ENCODE measurements at places on chromosomes 13 and 19.
A peak's percentile ranks its signal among the peaks of the same experiment; 100 is the strongest.

- no peak for DNase-seq
Observed at GRCh38 chr13:112955271-112955937, 13.6 kb upstream of the MCF2L start.

DNA sequence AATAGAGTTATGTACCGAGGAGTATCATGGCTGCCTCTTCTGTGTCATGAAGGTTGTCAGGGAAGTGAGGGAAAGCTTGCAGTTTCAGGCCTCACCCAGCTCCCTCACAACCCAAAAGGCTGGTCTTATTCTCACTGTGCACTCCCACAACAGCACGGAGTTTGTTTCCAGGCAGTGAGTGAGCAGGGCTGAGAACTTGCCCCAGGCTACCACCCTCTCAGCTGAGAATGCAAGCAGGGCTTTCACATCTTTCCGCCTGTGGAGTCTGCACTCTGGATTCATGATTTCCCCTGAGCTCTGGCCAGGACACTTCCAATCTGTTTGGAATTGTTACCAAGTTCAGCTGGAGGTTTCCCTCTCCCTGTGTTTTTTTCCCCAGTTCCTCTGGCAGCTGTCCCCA, 2284.7 kb upstream of the PCDH20 start:
- no peak for DNase-seq

GRCh38 chr13:24159357-24159756, 1.2 kb upstream of the SPATA13 start:
- no peak for DNase-seq

- DNase-seq = peak; percentile 92
Observed at GRCh38 chr13:74289861-74290773, 155.9 kb upstream of the KLF12 start.

GRCh38 chr13:68813180-68813796, 1294.3 kb upstream of the ATXN8OS start:
- no peak for DNase-seq

DNA sequence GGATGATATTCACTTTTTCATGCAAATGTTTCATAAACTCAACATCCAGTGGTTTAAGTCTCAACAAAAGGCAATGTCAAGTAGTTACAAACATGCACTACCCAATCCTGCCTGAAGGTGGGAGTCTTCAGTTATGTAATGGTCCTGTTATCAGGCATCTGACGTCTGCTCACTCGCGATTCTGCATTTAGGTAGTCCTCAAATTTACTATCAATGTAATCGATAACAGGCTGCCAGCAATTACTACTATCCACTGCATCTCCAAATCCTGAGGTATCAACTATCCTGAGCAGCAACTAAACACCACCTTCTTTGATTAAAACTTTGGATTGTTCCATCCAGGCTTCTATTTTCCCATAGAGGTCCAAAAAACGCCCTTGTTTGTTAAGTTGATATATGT, 51.2 kb downstream of the NLRP12 start:
- no peak for DNase-seq

- DNase-seq = no peak
Observed at GRCh38 chr19:40690050-40690692, at the start of gene NUMBL. TSS of gene NUMBL (minus strand) at chr19:40690651. CDS start at chr19:40690483, 168 bp downstream.

GRCh38 chr19:52190487-52191293, 838 bp downstream of the PPP2R1A start:
- DNase-seq = no peak

DNA sequence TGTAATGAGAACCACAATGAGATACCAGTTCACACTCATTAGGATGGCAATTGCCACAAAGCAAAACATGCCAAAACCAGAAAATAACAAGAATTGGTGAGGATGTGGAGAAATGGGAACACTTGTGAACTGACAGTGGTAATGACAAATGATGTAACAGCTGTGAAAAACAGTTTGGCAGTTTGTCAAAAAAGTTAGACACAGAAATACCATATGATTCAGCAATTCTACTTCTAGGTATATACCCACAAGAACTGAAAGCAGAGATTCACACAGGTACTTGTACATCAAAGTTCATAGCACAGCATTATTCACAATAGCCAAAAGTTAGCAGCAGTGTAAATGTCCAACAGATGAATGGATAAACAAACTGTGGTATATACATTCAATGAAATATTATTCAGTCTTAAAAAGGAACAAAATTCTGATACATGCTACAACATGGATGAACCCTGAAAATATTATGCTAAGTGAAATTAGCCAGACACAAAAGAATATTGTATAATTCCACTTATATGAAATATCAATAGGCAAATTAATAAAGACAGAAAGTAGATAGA, 96.5 kb downstream of the UGGT2 start:
- peak; percentile 6 for DNase-seq

DNA sequence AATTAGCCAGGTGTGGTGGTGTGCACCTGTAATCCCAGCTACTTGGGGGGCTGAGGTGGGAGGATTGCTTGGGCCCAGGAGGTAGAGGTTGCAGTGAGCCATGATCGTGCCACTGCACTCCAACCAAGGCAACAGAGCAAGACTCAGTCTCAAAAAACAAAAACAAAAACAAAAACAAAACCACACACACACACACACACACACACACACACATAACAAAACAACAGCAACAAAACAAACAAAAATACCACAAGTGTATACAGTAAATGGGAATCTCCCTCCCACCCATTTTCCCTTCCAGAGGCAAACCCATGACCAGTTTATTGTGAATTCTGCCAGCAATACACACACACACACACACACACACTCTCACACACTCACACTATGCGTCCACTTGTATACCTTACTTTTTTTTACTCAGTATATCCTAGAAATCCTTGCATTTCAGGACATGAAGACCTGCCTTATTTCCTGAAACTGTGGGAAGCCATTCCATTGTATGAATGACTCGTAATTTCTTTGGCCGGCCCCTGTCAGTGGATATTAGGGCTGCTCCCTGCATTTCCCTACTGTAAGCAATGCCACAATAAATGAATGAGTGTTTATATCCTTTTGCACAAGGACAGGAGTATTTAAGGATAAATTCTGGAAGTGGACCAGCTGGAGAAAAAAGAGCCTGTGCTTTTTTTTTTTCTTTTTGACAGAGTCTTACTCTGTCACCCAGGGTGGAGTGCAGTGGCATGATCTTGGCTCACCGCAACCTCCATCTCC, 6.9 kb upstream of the PLEKHF1 start:
- no peak for DNase-seq

DNA sequence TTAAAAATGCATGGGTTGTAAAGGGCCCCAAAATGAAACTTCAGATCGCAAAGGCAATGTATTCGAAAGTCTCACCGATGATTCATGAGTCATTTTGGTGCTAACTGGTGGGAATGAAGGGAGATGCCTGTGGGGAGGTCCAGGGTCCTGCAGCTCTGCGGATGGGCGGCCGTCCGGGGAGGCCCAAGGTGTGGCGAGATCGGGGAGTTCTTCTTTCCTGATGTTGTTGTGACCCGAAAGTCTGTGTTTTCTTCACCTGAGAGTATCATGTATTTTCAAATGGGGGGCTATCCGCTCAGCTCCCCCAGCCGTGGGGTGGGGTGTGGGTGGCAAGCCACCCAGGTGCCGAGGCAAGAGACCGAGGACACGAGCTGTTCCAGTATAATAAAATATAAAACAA, 36.5 kb downstream of the TFDP1 start:
- no peak for DNase-seq

GRCh38 chr13:85266771-85267170, 532.4 kb downstream of the SLITRK6 start:
- DNase-seq = no peak

DNA sequence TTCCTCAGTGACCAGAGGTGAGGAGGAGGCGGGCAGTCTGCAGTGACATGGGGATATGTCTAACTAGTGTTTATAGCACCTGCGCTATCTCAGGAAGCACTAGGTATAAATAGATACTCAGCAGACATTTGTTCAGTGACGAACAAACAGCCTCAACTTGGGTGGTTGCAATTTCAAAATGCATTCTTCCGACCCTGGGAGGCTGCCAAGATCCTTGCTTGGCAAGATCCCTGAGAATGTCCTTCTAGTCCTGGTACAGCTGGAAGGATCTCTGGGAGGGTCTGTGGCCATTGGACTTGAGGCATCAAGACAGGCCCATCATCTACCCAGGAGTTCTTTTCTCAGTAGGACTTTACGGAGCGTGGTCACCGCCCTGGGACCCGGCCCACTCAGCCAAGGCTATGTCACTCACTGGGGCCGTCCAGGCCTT, 299.5 kb downstream of the ZNF536 start:
- DNase-seq = no peak

DNA sequence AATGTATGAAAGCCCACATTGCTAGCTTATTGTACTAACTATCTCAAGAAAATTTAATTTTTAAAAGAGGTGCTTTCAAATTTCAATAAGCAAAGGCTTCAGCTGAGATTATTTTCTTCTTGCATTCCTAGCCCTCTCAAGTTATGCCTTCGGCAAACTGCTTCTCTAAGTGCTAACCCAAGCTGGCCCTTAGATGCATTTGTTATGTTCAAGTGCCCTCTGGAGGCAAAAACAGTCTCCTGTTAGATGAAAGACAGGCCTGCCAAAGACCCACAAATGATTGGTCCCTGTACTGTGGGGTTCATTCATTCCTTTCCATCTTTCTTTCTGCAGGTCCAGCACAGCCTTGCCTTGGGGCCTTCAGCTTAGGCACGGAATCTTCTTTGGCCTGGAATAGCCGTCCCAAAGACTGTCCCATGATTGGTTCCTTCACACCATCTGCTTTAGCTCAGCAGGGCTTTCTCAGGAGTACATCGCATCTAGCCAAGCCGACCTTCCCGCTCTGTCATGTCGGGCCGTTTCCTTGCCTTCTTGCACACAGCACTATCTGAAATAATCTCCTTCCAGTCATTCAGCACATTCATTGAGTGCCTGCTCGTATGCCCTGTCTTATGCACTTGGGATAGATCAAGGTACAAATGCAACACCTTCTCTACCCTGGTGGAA, 26.4 kb upstream of the TPTE2 start:
- DNase-seq = no peak

DNA sequence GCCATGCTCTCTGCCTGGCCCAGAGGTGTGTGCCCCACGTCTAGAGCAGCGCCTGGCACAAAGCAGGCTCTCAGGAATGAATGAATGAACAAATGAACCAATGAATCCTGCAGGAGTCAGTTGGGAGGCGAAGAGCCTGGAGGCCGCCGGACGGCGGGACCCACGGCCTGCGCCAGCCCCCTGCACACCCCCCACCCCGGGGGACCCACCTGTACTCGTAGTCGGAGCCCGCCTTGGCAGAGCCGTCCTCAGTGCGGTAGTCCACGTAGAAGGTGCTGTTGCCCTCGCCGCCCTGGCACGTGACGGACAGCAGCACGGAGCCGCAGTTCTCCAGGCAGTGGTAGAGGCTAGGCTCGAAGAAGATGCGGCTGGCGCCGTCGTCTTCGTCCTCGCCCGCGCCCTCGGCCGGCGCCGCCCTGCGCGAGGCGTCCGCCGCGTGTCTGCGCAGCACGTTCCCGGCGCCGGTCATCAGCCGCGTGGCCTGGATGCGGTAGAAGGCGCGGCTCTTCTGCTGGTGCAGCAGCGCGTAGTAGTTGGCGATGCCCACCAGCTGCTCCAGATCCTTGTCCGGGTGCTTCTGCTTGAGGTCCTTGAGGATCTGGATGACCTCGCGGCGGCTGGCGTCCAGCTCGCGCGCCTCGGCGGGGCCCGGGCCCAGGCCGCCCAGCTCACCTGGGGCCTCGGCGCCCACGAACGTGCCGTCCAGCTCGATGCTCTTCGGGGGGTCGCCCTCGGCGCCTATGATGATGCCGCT, 14.8 kb downstream of the SLC8A2 start:
- no peak for DNase-seq

GRCh38 chr19:55066107-55066709, 3.3 kb upstream of the RDH13 start:
- no peak for DNase-seq

- no peak for DNase-seq
Observed at GRCh38 chr13:40026174-40026585, 370.7 kb downstream of the COG6 start.

DNA sequence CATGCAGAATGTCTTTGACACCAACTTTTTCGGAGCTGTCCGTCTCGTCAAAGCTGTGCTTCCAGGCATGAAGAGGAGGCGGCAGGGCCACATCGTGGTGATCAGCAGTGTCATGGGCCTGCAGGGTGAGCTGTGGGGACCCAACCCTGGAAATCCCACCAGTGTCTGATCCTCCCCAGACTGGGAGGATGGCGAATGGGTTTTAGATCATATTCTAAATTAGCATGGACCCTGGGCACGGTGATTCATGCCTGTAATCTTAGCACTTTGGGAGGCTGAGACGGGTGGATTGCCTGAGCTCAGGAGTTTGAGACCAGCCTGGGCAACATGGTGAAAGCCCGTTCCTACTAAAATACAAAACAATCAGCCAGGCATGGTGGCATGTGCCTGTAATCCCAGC, 5.5 kb downstream of the RDH8 start:
- DNase-seq = no peak

- DNase-seq = no peak
Observed at GRCh38 chr19:35373492-35373891, 2.6 kb downstream of the GPR42 start.

DNA sequence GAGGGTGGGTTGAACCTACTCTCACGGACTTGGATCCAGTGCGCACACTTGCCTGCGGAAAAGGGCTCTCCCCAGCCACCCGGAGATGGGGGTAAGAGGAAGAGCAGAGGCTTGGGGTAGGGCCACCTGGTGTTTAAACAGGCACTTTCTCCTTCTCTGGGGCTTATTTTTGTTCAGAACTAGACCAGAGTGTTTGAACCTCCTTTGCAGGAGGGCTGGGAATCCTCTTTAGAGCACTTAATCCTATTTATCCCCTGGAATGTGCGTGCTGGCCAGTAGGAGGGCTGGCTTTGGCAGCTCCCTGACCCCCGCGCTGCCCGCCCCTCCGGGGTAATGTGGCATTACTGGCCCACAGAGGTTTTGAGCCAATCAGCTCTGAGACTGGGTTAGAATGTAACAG, 2.0 kb downstream of the RGS9BP start:
- no peak for DNase-seq

GRCh38 chr13:79637133-79637763, 156.3 kb downstream of the NDFIP2 start:
- DNase-seq = no peak

- DNase-seq = no peak
Observed at GRCh38 chr13:46183018-46183946, 1.3 kb upstream of the LCP1 start.
